SK-N-SH treated with all-trans-retinoic acid at 6 μM for 48 hours (cell line): ENCODE measurements at places on chromosomes 12 and 14.
A peak's percentile ranks its signal among the peaks of the same experiment; 100 is the strongest.

- no peak for ATAC-seq
Measured at GRCh38 chr12:128298091-128298748, 31.2 kb downstream of the TMEM132C start.

- no peak for ATAC-seq
Measured at GRCh38 chr14:92421751-92422150, 91.8 kb upstream of the RIN3 start.

DNA sequence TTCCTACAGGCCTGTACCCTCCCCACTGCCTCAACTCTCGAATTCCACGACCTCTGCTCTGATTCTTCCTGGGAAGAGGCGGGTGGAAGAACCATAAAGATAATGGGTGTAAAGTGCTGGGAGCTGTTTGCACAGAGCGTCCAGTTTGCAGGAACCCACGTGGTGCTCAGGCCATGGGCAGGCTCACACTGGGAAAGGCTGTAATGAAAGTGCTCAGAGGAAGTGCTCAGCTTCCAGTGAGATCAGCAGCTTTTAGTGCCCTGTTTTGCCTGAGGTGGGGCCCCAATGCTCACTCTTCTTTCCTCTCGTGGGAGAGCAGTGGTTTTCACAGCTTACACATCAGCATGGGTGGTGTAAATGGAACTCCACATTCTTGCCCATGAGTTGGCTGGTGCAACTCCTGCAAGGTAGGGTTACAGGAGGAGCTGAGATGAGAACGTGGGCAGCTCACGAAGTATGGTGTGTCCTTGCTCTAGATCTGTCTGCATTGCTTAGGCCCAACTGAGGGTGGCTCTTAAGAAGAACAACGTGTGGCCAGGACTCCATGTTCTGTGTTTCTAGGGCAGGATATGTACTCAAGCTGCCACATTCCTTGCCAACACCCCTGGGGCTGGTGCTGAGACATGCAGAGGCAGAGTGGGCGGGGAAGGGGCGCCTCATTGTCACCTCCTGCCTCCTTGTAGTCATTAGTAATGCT is 2.9 kb downstream of the TMEM63C start:
- no peak for ATAC-seq

GRCh38 chr14:23641915-23642588 is 5.9 kb downstream of the DHRS2 start:
- ATAC-seq: no peak

- peak; percentile 62; the same call in 2 of the 3 replicates for ATAC-seq
Measured at GRCh38 chr12:43444940-43445564, 107.0 kb downstream of the ADAMTS20 start.

DNA sequence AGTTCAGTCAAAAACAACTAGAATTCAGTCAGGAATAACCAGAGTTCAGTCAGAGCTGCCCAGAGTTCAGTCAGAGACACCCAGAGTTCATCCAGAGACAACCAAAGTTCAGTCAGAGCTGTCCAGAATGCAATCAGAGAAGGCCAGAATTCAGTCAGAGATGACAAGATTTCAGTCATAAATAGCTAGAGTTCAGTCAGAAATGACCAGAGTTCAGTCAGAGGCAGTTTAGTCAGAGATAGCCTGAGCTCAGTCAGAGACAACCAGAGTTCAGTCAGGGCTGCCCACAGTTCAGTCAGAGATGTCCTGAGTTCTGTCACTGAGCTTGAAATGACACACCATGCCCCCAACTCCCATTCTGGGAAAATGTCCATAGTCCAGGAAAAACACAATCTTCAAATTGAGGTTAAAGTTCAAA is 1102.8 kb downstream of the BCL11B start:
- no peak for ATAC-seq

DNA sequence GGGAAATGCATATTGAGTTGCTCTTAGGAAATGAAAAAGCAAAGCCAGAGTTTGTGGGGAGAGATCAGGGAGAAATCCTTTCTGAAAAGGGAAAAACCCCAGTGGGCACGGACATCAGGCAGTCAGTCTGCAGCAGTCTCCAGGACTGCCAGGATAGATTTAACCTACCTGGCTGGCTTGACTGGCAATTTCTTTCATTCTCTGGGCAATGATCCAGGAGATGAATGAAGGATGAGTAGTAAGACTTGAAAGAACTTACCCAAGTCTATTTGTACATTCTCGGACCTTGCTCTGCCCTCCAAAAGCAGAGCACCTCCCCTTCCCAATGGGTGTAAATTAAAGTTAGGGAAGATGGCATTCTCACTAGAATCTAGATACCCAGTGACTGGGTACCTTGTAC is 42.9 kb downstream of the CMAS start:
- no peak for ATAC-seq

DNA sequence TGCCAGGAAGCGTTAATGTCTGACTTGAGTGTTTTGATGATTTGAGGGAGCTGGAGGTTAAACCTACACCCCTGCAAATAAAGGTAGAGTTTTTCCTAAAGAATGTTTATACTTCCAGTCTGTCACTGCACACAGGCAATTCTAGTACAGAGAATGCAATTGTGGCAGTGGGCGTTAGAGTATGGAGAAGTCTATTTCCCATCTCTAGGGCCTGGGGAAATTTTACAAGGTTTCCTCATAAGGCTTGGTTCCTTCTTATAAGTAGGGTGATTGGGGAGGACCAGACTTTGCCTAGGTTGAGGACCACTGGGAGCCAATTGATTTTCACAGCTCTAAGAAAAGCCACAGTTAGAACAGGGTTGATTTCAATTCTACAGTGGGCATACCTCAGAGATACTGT is 44.3 kb downstream of the IFNG start:
- ATAC-seq: no peak

DNA sequence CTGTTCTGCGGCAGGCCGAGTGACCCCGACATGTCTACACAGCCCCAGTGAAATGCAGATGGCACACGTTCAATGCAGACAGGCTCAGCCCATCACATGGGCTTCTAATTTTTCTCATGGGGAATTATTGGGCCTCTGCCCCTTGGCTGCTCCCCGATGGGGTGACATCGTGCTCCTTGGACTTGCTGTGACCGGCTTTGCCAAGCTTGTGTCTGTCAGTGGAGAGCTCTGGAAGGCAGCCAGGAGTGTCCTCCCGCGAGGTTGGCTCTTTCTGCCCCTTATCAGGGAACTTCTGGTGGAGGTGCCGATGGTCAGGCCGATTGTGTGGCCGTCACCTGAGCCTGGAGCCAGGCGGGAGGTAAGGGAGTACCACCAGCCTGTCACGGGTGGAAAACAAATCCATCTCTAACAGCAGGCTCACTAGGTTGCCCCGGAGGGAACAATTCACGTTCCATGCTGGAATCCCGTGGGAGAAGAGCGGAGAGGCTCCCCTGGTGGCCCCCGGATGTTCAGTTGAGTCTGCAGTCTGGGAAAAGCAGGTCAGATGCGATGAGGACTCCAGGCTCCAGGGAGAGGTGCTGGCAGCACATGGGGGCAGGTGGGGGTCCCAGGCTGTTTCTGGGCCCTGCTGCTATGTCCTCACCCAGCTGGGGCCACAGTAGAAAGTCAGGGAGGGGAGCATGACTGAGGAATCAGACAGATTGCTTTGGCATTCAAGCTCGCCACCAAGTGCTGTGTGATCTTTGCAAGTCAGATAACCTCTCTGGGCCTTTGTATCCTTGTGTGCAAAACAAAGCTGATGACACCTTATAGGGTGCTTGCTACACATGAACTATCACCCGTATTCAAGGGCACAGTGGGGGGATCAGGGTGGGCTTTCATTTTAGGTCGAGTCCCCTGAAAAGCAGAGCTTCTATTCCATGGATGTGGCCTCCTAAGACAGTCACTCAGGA is 43.2 kb upstream of the EML1 start:
- ATAC-seq: no peak

GRCh38 chr12:96359328-96359727 is 40.9 kb downstream of the CDK17 start:
- ATAC-seq: no peak

GRCh38 chr12:93868771-93869170 is 191.6 kb downstream of the CRADD start:
- no peak for ATAC-seq

DNA sequence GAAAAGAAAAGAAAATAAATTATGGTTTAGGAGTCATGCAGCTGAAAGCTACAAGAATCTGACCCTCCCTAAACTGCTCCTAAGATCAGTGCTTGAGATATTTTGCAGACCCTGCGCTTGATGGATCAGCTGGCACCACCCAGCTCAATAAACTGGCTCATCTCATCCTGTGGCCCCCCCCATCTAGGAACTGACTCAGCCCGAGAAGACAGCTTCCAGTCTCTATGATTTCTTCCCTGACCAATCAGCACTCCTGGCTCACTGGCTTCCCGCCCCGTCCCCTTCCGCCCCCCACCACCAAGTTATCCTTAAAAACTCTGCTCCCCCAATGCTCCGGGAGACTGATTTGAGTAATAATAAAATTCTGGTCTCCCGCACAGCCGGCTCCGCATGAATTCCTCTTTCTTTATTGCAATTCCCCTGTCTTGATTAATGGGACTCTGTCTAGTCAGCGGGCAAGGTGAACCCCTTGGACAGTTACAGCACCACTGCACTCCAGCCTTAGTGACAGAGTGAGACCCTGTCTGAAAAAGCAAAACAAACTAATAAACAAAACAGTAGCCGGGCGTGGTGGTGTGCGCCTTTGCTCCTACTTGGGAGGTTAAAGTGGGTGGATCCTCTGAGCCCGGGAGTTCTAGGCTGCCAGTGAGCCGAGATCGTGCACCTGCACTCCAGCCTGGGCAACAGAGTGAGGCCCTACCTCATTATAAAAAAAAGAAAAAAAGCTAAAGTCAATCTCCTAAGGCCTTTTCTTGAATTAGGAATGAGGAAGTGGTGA is 24.5 kb upstream of the SPTLC2 start:
- ATAC-seq: peak; percentile 68

- ATAC-seq: peak; percentile 64
Measured at GRCh38 chr14:38405851-38406635, 150.2 kb upstream of the CLEC14A start.

DNA sequence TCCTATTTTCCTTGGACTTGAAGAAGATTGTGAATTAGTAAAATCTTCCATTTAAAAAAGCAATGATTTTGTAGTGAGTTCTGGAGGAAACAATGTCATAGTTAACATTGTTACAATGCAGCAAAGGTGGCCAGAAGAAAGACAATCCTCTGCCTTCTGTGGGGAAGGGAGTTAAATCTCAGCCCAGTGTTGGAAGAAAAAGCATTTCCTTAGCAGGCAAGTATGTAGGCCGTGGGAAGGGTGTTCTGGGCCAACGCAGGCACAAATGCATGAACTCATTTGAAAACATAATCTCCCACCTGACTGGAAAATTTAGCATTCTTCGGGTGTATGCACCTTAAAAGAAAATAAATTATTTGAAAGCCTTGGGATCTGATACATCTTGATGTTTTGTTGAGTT is 258.6 kb downstream of the ADAMTS20 start:
- no peak for ATAC-seq

GRCh38 chr14:76376409-76376877 is 506 bp downstream of the ESRRB start:
- no peak; the same call in 2 of the 3 replicates for ATAC-seq
